Heart right ventricle (tissue), 16 donors: ENCODE measurements at places on chromosomes 7 and 10. TPM values are rescaled to one million over a fixed set of nuclear protein-coding genes. Genes with fewer than 3 reads are reported as not detected.
A peak's percentile ranks its signal among the peaks of the same experiment; 100 is the strongest.

The PDE6C gene
- not detected for polyA plus RNA-seq

DNA sequence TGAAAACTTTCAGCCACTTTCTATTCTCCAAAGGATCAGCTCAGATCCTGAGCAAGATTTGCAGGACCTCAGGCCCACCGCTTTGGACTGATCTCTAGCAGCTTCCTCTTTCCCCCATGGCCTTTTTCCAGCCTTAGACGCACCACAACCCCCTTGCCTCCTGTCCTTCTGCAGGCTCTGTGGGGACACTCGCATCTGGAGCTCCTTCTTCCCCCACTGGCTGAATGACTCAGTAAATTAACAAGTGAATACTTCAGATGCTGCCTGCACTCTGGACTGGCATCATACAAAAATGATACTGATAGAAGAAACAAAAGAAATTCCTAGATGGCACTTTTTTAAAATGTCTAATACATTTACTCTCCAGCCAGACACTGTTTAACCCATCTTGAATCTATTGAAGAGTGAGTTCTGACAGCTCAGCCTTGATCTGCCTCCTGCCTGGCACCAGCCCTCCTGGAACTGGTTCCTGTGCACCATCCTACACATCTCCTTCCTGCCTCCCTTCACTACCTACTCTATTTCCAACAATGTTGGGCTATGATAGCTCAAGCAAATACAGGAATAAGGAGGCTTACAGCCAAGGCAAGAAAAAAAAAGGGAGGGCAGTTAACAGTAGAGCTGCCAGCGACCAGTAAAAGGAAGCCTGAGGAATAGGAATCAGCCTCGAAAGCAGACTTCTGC, 3.3 kb downstream of the FRMPD2 start:
- no peak for DNase-seq

- no peak for DNase-seq
Observed at GRCh38 chr7:1892011-1892965, 222.2 kb downstream of the ELFN1 start.

DNA sequence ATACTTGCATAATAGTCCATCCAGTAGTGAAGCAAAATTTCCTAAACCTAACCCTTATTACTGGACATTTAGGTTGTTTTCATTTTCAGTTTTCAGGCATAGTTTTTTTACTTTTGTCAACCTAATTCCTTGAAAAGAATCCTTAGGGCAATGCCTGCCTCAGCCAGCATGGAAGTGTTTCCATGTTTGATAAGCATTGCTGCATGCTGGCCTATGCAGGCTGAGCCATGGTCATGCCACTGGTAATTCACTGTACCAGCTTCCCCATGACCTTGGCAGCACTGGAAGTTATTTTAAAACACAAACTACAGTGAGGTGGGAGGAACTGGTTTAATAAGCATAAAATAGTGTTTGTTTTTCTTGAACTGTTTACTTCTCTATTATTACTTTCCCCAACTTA, 27.8 kb upstream of the PLCE1 start:
- no peak for DNase-seq

GRCh38 chr10:118840071-118840775, 85.5 kb upstream of the CACUL1 start:
- DNase-seq, result no peak

- DNase-seq, result no peak
Observed at GRCh38 chr10:91924212-91925021, 847 bp downstream of the BTAF1 start.

DNA sequence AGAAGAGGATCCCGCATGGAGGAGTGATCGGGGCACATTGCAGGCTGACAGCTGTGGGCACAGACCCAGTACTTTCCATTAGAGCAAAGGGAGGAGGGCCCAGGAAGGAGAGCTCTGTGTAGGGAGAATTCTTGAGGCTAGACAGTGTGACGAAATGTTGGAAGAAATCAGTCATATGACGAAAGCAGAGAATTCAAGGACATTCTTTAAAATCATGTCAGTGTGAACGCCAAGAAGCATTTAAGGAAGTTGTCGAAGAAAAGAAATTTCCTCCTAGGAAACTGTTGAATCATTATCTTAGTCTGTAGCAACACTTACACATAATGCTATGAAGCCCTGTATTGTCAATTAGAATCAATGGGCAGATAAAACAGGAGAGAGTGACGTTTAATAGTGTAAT, 191.3 kb upstream of the ADARB2 start:
- no peak for DNase-seq

DNA sequence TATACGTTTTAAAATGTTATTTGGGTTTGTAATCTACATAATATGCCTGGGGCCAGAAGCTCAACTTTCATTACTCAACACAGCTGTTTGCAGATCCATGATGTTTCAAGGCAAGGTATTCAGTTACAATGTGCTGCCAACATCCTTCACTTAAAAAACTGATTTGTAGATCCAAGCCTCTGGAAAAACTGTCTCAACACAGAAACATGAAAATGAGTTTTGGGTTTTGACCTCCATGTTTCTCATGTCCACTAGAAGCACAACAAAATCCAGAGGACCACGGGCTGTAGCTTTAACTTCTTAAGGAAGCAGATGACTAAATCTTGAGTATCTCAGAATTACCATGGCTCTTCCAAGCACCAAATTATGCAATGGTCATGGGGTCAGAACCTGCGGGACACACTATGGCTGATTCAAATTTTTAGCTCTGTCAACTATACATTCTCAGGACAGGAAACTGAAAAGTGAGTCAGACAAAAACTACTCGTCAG, 247.1 kb upstream of the GRB10 start:
- no peak for DNase-seq

The TEX36 gene
- not detected for polyA plus RNA-seq

The TNKS2 gene
- 6.4 TPM for polyA plus RNA-seq

DNA sequence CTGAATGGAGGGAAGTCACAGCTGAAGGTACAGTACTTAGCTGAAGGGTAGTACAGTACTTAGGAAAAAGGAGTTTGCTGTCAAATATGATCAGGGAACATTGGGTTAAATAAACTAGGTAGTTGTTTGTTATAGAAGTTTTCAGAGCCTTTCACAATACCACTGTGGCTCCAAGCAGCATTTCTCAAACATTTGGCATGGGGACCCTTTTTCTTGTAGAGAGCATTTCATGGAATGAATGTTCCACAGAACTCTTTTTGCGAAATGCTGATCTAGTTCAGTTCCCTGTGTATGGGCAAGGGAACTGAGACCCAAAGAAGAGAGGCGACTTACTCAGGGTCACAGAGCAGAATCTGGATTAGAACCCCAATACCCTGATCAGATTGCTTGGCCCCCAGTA, 31.5 kb upstream of the DDX50 start:
- DNase-seq, result no peak

The VAX1 gene
- polyA plus RNA-seq, result not detected

DNA sequence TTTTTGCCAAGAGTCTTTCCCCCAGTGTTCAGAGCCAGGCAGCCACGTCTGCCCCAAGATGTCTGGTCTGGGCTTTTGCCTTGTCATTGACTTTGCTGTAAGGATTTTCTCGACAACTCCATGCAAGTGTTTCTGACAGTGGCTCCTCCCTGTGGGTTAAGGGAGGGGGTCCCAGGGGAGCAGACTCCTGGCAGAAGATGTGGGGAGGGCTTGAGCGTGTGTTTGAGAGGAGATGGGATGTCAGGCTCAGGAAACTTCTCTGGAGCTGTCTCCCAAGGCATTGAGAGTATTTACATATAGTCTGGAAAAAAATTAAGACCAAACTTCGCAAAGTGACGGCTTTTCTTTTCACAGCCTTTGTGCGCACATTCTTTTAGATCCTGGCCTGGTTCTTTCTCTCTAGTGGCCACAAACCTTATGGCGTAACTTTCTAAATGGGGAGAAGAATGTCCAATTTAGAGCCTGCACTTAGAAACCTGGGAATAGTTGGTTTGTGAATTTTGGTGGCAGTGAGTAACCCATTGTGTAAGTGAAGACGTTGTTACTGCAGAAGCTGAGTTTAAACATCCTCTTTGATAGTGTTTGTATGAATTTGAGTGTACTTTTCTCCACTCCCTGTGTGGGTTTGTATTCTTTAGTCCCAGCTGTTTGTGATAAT, 201.5 kb downstream of the LRMDA start:
- peak; percentile 45 for DNase-seq

GRCh38 chr10:74991435-74991834, 120.0 kb upstream of the SAMD8 start:
- DNase-seq, result no peak

- DNase-seq, result peak; percentile 9
Observed at GRCh38 chr7:91299952-91300775, 35.9 kb downstream of the FZD1 start.

GRCh38 chr7:6727663-6728062, 20.9 kb upstream of the ZNF12 start:
- DNase-seq, result no peak

DNA sequence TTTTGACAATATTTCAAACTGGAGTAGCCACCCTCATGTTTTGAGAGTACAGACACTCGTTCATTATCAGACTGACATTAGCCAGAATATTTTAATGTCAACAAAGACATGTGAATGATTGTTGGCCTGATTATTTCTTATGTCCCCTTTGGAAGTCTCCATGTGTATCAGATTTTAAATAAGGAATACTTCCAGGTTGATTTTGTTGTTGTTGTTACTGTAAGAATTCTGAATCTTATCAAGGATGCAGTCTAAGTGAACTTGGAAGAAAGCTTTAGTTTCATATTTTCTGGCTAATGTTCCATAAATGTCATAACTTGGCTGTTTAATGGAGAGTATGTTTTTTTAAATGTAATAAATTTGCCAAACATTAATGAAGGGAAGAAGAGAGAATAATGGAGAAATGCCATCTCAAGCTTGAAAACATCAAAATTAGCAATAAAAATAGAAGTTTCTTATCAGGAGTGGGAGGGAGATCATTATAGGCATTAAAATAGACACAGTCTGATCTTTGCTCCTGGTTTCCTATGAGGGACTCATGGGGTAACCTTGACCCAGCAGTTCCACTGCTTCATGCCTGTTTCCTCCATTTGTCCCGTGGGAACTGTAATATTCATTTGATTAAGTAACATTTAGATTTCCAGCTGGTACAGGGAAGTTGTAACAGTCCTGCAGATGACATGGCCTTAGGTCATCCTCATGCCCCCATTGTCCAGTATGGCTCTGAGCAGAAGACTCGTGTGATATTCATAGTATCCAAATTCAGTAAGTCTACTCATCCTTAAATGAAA, 122.4 kb upstream of the KIAA1217 start:
- no peak for DNase-seq

DNA sequence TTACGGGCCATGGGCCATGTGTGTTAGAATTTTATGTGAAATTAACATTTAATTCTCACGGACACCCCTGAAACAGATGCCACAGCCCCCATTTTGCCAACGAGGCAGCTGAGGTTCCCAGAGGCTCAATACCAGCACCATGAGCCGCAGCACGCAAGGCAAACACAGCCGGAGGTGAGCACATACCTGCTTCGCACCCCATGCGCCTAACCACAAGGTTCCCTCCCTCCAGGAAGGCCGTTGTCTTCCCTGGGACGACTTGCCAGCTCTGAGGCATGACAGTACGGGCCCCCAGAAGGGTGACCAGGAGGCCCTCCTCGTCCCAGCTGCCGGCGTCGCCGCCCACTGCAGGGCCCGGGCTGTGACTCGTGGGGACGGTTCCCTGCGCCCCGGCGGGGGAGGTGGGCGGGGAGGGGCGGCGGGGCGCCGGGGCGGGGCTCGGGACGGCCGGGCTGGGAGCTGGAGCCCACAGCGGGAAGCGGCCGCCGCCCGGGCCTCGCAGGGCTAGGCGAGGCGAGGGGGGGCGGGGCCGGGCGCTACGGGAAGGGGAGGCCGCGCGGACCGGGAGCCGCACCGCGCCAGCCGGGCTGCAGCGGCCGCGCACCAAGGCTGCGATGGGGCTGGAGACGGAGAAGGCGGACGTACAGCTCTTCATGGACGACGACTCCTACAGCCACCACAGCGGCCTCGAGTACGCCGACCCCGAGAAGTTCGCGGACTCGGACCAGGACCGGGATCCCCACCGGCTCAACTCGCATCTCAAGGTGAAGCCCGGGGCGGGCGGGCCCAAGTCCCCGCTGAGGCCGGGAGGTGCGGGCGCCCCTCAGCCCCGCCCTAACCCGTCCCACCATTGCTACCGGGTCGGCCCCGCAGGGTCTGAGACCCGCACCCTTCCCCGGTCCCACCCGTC, at the start of gene CAV2:
Gene CAV2, plus strand, starts transcription at position 571 of the 910 bp plus-strand sequence. Its CDS starts 44 bp downstream, at position 615.
- DNase-seq, result peak; percentile 85

- no peak for DNase-seq
Observed at GRCh38 chr7:43201912-43202311, 89.5 kb downstream of the HECW1 start.

DNA sequence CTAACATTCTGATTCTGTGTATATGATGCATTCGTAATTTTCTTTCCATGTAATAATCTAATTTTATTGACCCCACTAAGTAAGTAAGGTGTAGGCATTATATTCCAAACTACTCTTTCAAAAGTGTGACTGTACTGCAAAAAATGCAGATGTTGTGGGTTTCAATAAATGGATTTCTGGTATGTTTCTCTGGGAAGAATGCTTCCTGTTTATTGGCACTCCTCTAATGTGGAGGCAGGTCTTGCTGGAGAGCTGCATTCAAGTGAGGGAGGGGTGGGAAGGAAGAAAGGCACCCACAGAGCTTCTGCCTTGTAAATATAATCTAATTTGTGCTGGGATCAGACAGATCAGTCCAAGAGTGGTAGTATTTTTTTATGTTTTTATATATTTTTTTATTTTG, 23.9 kb downstream of the ST7 start:
- no peak for DNase-seq

The PARD3 gene
- polyA plus RNA-seq, result 19.7 TPM

GRCh38 chr7:113891031-113891350, 27.8 kb downstream of the PPP1R3A start:
- DNase-seq, result no peak

The PTPRN2 gene
- 1.1 TPM for polyA plus RNA-seq

DNA sequence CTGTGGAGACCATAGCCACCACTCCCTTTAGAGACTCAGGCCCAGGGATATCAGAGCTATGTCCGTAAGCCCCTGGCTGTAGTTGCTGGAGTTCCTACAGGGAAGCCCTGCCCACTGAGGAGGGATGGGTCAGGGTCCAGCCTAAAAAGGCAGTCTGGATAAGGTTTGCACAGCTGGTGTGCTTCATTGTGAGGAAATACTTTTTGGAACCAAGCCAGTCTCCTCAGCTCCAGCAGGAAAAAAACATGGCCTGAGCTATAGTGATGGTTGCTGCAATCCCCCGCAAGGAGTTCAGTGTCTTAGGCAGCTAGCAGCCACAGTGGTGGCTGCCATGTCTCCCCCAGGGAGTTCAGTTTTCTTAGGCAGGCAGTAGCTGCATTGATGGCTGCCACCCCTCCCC, 52.6 kb upstream of the CYP2C8 start:
- DNase-seq, result no peak

The USP6NL gene
- polyA plus RNA-seq, result 1.8 TPM

The RBM20 gene
- 61.9 TPM for polyA plus RNA-seq
